ENCODE measurements at places on chromosomes 4 and X.

DNA sequence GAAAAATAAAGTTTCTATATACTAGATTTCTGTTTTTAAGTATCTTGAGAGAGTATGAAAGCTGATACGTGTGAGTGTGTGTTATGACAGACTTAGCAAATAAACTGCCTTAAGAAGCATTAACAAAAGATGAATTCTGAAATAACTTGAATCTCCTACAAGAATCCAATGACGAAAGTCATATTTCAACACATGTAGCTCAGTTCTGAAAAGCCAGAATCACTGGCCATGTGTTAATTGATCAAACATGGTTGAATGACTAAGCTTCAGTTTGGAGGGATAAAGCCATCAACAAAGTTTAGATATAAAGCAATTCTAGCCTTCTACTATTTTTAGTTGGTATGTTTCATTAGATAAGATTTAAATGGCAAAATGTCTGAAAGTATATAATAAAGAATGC is 88.5 kb upstream of the ETNPPL start:
- DNase-seq: no peak

DNA sequence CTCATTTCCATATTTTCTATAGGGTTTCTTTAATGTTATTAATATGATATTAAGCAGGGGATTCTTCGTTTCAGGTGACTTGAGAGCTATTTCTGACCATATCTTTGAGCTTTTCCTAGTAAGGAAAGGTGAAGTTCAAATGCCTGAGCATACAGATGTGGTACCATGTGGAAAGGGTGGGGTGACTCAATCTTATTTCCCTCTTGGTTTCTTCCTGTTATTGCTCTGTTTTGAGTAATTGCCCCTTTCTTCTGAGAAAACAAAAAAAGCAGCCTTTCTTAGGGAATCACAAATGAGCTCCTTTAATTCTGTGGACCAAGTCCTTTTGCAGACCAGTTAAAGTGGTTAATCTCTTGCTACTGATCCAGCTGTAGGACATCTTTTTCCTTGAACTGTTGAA is 41.0 kb upstream of the AGA start:
- DNase-seq: no peak

DNA sequence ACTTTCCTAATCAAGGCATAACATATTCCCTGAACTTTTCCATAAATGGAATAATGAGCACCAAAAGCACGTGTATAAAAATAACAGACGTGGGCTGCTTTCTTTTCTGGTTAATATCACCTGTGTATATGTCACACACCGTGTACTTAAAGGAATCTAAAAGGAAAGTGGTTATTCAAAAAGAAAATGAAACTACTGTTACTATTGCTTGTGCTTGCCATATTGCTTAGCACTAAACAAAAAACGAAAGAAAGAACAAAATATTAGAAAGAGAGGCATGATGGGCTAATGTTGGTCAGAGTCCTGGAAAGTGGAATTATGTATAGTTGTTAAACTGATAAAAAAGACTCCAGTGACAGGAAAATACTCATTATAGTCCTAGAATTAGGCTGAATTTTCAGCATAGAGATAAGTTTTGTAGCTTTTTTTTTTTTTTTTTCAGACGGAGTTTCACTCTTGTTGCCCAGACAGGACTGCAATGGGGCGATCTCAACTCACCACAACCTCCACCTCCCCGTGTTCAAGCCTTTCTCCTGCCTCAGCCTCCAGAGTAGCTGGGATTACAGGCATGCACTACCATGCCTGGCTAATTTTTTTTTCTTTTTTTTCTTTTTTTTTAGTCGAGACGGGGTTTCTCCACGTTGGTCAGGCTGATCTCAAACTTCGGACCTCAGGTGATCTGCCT is 123.2 kb downstream of the PABPC4L start:
- no peak for DNase-seq

GRCh38 chr4:140653718-140654494 is 85.1 kb upstream of the UCP1 start:
- DNase-seq: no peak

DNA sequence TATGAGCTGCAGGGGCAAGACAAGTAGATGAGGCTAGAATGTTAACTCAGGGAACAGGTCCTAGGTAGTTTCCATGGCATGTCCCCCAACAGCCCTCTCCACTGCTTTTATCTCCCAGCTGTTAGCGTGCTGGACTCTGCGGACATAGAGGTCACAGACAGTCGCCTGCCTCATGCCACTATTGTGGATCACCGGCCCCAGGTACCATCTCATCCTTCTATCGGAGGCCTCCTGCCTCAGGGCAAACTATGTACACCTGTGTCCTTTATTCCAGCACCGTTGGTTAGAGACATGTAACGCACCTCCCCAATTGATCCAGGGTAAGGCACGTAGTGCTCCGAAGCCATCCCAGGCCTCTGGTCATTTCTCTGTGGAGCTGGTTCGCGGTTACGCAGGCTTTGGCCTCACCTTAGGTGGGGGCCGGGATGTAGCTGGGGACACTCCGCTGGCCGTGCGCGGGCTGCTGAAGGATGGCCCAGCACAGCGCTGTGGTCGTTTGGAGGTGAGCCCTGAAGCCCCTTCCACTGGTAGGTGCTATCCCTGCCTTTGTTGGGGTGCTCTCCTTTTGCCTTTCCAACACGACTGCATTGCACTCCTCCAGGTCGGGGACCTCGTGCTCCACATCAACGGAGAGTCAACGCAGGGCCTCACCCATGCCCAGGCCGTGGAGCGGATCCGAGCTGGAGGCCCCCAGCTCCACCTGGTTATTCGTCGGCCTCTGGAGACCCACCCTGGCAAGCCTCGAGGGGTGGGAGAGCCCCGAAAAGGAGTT is 2.2 kb downstream of the MAGIX start:
- DNase-seq: no peak

- no peak for DNase-seq
Observed at GRCh38 chr4:170110285-170110672, 20.5 kb upstream of the AADAT start.

DNA sequence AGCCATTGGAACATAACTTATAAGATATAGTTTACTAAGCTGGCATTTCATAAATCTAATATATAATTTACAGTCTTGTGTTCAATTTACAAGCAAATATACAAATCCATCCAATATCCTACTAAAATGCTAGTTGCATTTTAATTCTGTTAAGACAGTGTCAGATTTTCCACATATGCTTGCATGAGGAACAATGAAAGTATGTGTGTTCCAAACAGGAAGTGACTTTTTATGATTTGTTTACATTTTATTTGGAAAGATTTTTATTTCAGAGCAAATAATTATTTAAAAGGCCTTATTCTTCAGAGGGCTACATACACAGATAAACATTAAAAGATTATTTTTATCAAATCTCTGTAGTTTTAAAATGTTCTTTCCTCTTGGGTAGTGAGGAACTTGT is 130.1 kb downstream of the KLHL34 start:
- DNase-seq: no peak

DNA sequence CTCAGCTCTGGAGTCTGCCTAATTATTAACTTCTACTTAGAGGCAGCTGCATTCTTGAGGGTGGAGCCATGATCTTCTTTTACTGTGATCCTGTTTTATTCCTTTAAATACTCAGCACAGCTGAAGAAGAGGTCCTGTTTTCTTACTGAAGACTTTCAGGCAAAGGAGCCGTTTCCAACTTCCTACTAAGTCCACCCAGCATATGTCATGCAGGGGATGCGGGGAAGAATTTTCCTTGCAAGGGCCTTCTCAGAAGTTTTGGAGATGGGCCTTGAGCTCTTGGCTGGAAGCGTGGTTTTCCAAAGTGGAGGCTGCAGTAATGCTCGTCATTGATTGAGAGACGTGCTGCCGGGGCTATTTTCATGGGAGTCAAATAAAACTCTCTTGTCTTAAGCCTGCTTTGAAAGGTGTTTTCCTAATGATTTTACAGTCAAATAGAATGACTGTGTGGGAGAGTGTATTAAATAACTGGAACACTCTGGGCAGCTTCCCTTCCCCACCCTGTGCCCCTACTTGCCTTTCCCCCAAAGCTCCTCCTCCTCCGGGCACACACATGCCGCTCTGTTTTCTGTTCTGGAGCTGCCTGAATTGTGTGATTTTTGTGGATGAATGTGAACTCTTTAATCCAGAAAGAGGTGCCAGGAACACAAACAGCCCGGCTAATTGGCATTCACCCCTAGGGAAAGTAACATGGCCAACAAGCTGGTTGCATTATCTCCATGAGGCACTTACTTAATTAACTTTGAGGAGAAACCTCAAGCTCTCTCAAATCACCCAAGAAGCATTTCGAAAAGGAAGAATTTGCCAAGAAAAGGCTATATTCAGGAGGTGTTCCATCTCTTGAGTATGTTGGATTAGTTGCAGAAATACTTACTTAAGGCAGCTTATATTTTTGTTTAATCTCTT is 28.1 kb downstream of the FGF2 start:
- DNase-seq: no peak

GRCh38 chr4:190016369-190017289 is 10.4 kb downstream of the FRG2 start:
- DNase-seq: no peak

GRCh38 chr4:7159923-7160322 is 32.4 kb upstream of the SORCS2 start:
- no peak for DNase-seq

- DNase-seq: no peak
Observed at GRCh38 chrX:131405497-131405896, 116.4 kb upstream of the IGSF1 start.

DNA sequence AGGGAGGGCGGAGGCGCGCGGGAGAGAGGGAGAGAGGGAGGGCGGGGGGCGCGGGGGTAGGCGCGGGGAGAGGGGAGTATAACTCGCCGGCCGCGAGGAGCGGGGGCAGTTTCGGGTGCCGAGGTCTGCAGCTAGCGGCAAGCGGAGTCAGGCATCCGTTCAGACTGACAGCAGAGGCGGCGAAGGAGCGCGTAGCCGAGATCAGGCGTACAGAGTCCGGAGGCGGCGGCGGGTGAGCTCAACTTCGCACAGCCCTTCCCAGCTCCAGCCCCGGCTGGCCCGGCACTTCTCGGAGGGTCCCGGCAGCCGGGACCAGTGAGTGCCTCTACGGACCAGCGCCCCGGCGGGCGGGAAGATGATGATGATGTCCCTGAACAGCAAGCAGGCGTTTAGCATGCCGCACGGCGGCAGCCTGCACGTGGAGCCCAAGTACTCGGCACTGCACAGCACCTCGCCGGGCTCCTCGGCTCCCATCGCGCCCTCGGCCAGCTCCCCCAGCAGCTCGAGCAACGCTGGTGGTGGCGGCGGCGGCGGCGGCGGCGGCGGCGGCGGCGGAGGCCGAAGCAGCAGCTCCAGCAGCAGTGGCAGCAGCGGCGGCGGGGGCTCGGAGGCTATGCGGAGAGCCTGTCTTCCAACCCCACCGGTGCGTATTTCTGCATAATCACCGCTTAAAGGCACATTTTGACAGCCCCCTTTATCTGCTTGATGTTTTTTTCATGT is at the start of gene POU4F2:
Gene POU4F2 (plus strand): TSS at position 108 of the 720 bp plus-strand sequence. CDS start 248 bp downstream, at position 356.
- DNase-seq: no peak

- DNase-seq: no peak
Observed at GRCh38 chrX:104854188-104854587, 288.2 kb downstream of the IL1RAPL2 start.

- no peak for DNase-seq
Observed at GRCh38 chrX:115632455-115632854, 71.5 kb downstream of the PLS3 start.

- no peak for DNase-seq
Observed at GRCh38 chrX:35842674-35843073, 44.5 kb downstream of the MAGEB16 start.

DNA sequence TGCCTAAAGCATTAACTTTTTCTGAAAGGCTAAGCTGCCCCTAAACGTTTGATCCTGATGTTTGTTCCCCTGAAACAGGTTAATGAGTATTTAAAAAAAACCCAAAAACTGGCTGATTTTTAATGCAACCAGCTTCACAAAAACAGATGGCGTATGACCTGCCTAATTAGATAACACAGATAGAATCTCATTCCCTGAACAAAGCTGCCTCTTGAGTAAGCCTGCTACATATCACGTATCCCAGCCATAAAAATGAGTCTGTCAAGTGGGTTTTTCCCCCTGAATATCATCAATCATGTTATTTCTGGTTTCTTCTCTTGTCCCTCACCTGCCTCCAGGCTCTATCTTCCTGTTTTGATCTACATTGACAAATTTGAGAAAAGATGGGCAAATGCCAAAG is 154.2 kb upstream of the FAM9B start:
- no peak for DNase-seq

GRCh38 chrX:20515841-20516461 is 249.2 kb upstream of the RPS6KA3 start:
- no peak for DNase-seq

DNA sequence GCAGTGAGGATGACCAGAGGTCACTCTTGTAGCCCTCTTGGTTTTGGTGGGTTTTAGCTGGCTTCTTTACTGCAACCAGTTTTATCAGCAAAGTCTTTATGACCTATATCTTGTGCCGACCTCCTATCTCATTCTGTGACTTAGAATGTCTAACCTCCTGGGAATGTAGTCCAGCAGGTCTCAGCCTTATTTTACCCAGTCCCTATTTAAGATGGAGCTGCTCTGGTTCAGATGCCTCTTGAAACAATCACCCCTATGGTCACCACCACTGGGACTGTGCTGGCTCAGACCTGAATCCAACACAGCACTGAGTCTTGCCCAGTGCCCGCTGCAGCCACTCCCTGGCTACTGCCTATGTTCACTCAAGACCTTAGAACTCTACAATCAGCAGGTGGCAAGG is 49.4 kb downstream of the MCUB start:
- DNase-seq: no peak

- DNase-seq: no peak
Observed at GRCh38 chrX:81925812-81926211, 723.9 kb downstream of the SH3BGRL start.

GRCh38 chr4:89316931-89317366 is 9.3 kb upstream of the GPRIN3 start:
- DNase-seq: no peak

- no peak for DNase-seq
Observed at GRCh38 chr4:135354876-135355275, 1153.3 kb upstream of the PABPC4L start.

DNA sequence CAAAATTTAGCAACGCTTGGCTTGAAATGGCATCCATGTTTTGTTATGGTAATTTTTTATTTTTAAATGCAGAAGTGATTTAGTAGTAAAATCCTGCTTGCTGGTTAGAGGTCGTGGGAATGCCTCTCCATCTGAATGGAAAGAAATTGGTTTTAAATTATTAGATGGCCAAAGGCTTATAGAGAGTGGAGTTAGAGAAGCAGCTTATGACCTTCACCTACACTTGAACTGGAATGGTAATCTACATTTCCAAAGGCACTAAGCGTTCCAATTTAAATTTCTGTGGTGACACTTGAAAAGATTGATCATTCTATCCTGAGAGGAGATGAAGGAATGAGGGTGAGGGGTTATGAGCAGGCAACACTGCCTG is 280.7 kb downstream of the RAPGEF2 start:
- no peak for DNase-seq
